ENCODE measurements at places on chromosomes 7 and 10.
A peak's percentile ranks its signal among the peaks of the same experiment; 100 is the strongest.

- no peak for DNase-seq
Measured at GRCh38 chr10:89203237-89203636, 3.9 kb downstream of the CH25H start.

DNA sequence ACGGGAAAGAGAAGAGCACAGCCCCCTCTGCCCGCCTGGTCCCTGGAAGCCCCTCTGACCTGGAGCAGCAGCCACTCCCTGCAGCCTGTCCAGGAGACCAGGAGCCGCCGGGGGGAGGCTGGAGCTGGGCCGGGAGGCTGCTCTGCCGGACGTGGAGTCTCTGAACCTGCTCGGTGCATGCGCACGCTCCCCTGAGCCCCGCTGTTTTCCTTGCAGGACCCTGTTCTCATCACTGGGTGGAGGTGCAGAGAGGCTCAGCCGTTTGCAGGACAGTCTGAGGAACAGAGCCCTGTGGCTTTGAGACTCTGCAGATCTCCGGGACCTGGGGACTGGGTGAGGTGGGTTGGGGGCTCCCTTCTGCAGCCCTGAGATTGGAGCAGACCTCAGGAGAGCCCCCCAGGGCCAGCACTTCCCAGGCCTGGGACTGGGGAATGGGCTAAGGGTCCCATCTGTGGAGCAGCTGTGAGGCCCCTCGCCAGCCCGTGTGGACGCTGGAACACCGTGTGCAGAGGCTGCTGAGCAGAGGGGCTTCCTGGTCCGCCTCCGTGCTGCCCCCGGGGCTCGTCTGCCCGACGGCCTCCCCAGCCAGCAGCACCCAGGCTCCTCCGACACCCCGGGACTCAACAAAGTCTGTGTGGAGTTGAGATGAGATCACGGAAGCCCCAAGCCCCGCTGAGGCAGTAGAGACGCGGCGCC lies 48.5 kb upstream of the ADGRA1 start:
- no peak for DNase-seq

- no peak for DNase-seq
Measured at GRCh38 chr10:119659951-119660350, 8.8 kb downstream of the BAG3 start.

- DNase-seq: no peak
Measured at GRCh38 chr10:62915158-62915557, 99.0 kb upstream of the EGR2 start.

GRCh38 chr7:92720604-92721350 lies 115.6 kb downstream of the CDK6 start:
- no peak for DNase-seq

DNA sequence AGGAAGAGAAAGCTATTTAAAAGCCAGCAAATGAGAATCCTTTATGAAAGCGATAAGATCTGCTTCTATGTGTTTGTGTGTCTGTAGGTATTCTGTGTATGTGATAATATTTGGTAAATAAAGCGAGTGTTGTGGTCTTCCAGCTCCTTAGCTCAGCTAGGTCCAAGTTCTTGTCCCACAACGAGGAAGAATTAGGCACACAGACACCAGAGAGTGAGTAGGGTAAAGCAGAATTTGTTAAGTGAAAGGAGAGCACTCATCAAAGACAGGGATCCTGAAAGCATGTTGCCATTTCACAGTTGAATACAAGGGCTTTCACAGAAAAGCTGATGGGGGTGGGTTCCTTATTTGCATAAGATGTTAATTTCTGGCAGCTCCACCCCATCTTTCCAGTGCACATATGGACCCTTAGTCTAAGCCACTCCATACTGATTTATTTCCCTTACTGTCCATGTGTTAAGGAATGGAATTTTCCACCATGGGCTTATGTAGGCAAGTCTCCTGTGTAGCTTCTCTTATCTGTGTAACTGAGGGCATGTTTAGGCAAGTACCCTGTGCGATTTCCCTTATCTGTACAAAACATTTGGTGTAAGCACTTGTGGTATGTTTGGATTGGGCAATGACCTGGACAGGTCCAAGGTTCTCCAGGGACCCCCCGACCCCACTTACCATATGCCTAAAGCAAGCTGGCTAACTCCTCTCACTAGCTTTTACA lies 165.9 kb upstream of the VIPR2 start:
- DNase-seq: no peak

DNA sequence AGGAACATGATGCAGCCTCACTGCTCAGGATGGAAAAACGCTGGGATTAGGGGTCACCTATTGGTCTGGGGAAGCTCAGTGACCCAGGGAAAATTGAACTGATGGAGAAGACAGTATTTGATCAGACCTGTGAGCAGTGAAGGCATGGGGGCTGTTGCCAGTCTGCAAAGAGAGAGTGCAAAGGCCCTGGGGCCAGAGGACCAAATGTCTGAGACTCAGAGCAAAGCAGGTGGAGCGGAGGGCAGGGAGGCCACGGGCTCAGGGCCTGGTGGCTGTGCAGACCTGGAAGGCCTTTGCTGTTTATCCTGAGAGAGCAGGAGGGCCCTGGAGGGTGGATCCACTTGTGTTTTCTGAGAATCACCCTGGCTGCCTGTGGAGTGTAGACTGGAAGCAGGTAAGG lies 67.1 kb downstream of the INPP5A start:
- DNase-seq: no peak

DNA sequence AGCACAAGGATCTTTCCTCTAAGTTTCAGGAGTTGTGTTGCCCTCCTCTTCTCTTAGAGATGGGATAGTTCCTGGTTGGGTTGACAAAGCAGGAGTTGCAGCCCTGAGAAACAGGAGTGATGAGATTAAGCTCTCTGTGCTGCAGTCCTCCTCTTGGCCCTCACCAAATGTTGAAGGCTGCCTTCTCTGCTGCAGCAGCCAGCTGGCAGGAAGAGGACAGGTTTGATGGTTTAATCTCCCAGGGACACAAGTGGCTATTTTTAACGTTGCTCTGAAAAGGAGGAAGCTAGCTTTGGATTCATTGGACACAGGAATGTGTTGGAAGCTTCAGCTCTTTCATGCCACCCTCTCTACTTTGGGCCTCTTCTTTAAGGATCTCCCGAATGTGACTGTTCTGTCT lies 9.4 kb downstream of the STRIP2 start:
- DNase-seq: no peak

- DNase-seq: peak; percentile 62
Measured at GRCh38 chr7:23474094-23474828, 4.0 kb upstream of the IGF2BP3 start.

DNA sequence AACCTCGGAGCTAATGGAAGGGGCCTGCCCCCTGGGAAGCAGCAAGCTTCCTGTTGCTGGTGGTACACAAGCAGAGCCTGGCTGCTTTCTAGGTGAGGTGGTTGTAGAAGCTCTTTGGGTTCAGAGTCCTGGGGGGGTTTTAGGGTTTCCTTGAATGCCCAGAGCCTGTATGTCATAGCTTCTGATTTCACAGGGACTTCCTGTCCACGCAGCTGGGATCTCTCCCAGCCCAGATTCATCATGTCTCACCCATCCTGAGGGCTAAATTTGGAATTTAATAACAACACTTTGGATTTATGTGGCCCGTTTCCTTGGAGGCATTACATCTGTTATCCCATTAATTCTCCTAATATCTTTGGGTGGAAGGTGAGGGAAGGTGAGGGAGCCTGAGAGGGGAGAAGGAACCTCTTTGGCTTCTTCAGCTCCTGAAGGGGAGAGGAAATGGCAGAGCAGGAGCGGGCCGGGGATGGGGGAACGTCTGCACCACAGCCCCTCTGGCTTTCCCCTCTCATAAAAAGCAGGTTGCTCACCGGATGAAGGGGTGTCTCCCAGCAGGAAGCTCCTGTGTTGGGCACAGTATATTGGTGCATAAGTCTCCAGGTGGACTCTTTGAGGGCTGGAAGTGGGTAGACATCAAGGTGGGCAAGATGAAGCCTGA lies 19.7 kb downstream of the RPS24 start:
- no peak for DNase-seq

DNA sequence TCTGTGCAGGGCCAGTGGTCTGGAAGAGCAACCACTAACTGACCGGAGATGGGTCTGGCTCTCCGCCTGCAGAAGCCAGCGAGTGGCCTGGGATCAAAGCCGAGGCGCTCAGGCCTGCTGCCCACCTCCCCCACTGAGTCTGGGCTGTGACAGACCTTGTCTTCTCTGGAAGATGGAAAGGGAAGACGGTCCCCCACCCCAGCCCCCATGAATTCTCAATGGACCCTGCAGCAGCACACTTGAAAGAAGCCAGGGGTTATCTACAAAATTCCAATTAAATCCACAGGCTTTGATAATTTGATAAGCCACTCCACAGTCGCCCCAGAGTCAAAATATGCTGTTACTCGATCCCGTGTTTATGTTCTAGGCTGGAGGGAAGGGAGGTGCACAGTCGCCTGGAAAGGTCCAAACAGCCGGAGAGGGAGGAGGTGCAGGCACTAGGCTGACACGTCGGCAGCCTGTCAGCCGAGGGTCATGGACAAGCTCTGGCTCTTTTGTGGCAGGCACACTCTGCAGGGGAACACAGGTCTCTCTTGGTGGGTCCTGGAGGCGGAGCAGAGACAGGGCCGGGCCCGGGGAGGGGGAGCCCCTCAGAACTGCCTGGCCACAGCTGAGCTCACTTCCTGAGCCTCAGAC lies 134.9 kb downstream of the SH3PXD2A start:
- no peak for DNase-seq

DNA sequence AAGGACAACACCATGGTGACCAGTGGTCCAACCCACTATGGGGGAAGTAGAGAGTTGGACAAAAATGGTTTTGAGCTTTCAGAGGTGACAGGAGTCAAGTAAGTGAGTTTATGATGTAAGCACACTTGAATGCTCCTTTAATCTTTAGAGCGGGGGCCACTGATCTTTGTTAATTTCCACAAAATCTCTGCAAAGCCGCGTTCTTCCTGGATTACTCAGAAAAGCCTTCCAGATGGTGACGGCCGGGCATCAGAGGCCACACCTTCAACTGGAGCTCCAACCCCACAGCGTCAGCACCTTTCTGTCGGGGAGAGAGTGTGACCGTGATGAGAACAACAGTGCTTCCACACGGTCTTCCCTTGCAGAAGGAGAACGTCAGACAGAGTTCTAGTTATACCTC lies 35.2 kb upstream of the KLF6 start:
- DNase-seq: no peak

DNA sequence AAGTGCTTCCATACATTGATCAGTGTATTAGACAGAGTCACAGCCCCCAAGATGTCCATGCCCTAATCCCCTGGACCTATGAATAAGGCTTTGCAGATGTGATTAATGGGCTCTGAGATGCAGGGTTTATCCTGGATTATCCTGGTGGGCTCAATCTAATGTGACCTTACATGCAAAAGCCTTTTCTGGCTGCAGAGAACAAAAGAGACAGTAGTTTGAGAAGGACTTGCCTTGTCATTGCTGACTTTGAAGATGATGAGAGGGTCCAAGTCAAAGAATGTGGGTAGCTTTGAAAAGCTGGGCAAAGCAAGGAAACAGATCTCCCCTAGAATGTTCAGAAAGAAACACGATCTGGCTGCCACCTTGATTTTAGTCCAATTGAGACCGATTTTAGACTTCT lies 238.7 kb downstream of the CCSER2 start:
- no peak for DNase-seq

DNA sequence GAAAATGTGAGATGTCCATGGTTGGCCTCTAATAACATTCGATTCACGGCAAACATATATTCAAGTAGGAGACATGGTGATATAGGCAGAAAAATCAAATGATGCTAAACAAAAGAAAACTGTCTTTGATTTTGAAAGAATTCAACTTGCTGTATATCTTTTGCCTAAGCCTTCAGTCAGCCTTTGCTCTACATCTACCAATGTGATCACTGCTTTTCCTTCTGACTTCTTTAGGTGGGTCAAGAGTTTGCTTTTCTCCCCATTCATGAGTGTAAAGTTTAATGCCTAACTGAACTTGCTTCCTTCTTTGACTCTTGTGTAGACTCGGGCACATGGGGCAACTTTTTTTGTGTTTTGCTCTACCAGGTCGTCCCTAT lies 417 bp upstream of the HIF1AN start:
- no peak for DNase-seq

GRCh38 chr7:467393-467828 lies 52.2 kb downstream of the PDGFA start:
- DNase-seq: no peak

- no peak for DNase-seq
Measured at GRCh38 chr7:1610678-1611302, 41.0 kb upstream of the PSMG3 start.

DNA sequence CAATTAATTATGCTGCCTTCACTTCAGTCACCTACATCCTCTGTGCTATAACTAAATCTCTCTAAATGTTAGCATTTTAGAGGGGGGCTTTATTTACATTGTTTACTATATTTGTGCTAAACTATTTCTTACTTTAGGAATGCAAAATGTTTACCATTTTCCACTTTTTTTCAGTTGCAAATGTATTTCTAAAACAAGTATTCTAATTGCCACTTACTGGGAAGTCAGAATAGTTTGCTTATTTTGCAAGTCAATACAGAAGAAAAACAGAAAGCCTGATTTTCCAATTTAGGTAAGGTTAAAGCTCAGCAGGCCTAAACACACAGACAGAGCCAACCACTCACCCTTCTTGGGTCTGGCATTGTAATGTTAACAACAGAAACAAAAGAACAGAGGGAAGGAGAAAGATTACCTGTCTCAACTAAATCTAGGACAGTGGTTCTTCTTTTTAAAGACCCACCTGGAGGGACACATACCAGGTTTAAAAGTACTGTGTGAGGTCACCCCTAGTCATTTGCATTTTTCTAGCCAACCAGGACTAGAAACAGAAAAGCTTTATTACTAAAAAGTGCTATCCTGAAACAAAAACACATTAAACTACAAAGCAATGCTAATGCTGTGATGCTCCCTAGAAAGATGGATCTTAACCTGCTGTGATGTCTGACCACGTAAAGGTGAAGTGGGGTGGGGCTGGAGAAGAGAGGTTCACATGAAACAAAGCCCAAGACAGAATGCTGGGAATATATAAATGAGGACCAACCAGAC lies 178.2 kb downstream of the SLC25A13 start:
- no peak for DNase-seq

DNA sequence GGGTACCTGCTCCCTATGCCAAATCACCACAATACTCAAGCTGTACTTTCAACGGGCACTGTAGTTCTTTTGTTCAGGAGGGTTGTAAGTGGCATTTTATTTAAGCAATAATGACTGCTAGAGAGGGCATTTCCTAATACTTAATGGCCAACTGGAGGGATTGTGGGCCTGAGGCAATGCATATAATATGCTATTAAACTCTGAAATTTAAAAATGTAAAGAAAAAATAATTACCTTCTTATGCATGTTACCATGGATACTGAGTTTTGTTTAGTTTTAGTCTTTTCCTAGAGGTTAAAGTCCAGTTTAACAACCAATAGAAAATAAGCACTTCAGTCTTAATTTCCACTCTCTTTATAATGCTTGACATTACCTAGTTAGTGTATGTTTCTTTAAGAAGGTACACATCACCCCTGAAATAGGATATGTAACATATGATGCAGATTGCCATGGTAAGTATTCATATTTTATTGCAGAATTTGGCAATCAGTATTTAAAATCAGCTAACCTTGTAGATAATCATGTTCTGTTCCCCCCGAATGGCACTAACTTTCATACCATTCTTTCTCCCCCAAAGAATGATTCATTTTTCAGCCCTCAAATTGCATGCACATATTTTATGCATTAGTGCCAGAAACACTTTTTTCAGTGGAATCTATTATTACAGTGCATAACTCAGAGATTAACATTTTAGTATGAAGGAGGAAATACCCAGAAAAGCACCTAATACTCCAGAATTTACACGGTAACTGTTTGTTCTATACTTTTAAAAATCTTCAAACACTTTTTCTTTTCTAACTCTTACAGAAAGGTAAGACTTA lies 90.3 kb upstream of the ZNF438 start:
- DNase-seq: no peak

GRCh38 chr7:15972862-15973275 lies 286.4 kb upstream of the MEOX2 start:
- no peak for DNase-seq

GRCh38 chr7:153383781-153384180 lies 624.2 kb downstream of the ACTR3B start:
- DNase-seq: no peak
